ENCODE measurements at places on chromosomes 2 and 18.

- no peak for DNase-seq
These were observed 135.5 kb upstream of the CREB1 start for GRCh38 chr2:207394203-207394781.

GRCh38 chr2:69535817-69536241, 98.6 kb upstream of the NFU1 start:
- no peak for DNase-seq

DNA sequence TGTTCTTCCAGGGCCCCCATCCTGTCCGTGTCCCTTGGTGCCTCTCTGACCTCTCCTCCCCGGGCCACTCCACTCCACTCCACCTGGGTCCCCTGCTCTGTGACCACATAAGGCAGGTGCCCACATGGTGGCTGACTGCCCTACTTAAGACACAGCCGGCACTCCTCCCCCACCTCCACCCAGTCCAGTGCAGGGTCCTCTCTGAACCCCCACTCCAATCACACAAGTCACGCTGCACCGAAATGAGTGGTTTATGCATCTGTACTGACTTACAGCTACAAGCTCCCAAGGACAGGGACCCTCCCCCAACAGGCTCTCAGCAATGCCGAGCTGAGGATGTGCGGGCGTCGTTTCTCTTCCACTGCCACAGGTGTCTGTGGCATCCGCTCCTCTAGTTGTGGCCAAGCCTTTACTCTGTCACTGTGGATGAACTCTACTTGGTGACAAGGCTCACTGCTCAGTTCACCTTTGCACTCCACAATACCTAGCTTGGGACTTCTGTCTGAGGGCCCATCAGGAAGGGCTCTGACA, 48.3 kb downstream of the TFCP2L1 start:
- DNase-seq = no peak

DNA sequence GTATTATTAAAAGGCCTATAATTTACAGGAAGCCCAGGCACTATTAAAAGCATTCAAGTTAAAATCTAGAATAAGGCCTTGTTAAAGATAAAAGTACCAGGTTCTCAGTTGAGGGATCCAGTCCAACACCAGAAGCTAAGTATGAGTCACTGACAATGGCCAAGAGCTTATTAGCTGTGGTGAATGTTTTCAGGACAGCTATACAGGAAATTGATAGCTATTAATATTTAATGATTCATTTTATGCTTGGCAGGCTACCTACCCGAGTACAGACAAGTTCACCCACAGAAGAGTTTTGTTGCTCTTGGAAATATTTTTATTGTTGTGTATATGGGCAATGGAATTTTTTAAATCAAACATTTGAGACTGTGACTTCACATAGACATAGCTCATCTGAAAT, 729.6 kb upstream of the ZNF804A start:
- DNase-seq = no peak

DNA sequence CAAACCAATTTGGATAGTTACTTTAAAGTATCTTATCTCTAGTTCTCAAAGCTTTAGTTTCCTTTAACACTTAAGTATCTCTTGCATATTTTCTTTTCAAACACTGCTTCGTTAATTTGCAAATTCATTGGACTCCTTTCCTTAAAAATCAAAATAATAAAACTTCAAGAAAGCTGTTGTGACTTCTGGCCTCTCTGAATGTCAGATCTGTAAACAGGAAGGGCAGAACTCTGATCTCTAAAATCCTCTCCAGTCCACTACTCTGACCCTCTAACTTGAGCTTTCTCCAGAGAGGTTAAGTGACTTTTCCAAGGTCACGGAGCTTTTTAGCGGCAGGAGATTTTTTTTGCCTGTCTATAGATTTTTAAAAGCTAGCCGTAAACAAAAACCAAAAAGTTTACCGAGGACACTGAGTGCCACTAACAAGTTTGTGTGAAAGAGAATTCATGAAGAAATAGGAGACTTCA, 155.5 kb downstream of the TGIF1 start:
- DNase-seq = no peak

DNA sequence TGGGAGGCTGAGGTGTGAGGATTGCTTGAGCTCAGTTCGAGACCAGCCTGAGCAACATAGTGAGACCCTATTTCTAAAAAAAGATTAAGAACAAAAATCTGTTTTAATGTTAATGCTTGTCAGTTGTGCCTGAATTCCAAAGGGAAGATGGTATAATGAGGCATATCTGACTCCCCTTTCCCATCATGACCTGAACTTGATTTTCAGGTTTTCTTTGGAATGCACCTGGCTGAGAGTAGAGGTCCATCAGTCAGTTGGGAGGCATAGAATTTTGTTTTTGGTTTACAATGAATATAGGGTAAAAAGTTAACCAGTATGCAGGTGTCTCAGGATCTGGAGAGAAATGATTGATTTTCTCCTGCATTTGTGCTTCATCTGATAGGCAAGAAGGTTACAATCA, 20.4 kb downstream of the RPIA start:
- no peak for DNase-seq

DNA sequence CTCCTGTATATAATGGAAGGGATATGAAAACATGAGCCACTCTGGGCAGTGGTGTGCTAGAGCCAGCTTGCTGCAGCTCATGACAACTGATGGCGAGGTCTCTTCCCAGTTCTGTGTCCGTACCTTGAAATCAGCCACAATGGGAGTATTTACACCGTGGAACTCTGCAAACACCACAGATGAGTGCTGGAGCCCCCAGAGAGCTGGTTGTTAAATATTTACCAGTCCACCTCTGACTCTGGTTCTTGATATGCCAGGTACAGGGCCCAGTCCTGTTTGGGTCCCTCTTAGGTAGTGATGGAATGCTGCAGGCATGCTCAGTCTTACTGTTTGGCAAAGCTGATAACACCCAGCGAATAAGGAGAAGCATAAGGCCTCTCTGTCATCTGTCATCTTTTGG, 116.1 kb upstream of the GLI2 start:
- DNase-seq = no peak

- no peak for DNase-seq
These were observed 96.5 kb downstream of the INO80D start for GRCh38 chr2:205989271-205990071.

- no peak for DNase-seq
These were observed 128.9 kb downstream of the DTNB start for GRCh38 chr2:25544445-25544844.

- no peak for DNase-seq
These were observed 43.1 kb downstream of the CYRIA start for GRCh38 chr2:16622399-16622968.

GRCh38 chr18:2237706-2238105, 333.6 kb downstream of the METTL4 start:
- DNase-seq = no peak

All from KG1 (cell line).